Stimulated activated CD4-positive, alpha-beta T cell treated with anti-CD3 and anti-CD28 coated beads, Interleukin-12 subunit alpha, Interleukin-12 subunit beta, amount 100 ng/mL, for 24 hours (primary cell): ENCODE measurements at places on chromosomes 5 and 9.

GRCh38 chr5:154366353-154366752 lies 79.4 kb upstream of the SAP30L start:
- DNase-seq = no peak

DNA sequence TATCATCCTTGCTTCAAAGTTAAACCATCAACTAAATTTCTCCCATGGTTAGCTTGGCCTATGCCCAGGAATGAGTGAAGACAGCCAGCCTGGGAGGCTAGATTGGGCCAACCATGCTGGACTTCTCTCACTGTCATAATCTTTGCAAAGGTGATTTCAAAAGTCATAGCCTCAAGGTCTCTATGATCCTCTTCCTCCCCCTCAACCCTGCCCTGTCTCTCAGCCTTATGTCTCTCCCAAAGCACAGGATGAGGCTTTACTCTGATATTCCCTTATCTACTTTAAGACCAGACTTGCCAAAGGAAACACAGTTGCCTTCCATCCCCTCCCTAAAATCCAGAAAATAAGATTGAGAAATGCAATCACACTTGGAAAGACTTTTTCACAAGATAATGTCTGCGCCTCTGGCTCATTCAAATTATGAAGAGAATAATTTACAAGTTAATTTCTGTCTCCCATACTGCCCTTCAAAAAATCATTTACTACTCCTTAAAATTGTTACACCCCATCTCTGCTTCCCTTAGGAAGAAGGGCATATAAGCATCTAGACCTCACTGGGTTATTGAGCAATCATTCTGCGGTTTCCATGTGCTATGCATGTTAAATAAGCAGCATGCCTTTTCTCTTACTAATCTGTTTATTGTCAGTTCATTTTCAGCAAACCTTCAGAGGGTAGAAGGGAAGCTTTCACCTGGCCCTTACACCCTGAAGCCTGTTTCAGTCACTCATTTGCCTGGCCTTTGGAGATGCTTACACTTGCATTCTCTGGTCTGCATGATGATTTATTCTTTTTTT lies 113.8 kb upstream of the ANKRD55 start:
- no peak for DNase-seq

GRCh38 chr5:150188146-150188842 lies 1.6 kb upstream of the SLC6A7 start:
- DNase-seq = no peak

DNA sequence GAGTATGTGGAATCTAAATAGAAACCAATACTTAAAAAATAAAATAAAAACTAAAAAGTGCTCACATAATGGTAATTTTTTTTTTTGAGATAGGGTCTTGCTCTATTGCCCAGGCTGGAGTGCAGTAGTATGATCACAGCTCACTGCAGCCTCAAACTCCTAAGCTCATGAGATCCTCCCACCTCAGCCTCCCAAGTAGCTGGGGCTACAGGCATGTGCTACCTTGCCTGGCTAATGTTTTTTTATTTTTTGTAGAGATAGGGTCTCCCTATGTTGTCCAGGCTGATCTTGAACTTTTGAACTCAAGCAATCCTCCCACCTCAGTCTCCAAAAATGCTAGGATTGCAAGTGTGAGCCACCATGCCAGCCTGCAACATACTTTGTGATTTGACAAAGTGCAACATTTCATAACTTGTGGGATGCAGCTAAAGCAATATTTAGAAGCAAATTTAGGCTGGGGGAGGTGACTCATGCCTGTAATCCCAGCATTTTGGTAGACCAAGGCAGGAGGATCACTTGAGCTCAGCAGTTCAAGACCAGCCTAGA lies 18.4 kb downstream of the AP3B1 start:
- DNase-seq = no peak

- no peak for DNase-seq
These were observed 1283.0 kb upstream of the NUDT12 start for GRCh38 chr5:104845541-104845940.

DNA sequence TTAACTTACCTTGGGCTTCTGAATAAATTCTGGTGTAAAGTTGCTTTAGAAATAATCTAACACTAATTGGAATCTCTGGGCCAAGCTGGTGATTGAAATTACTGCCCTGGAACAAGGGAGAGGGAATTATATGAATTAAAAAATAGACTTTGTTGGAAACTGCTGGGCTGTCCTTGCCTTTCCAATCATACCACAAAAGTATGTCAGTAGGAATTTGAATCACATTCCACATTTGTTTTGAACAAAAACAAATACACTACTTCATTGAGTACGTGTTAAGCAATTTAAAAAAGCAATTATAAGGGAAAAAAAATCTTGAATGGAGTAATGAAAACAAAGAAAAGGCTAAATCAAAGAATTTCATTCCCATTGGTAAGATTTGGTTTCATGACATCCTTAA lies 102.5 kb upstream of the SREK1 start:
- DNase-seq = no peak

GRCh38 chr9:116476935-116477381 lies 210.1 kb upstream of the TRIM32 start:
- DNase-seq = no peak

GRCh38 chr9:134841180-134841904 lies 39.3 kb upstream of the FCN2 start:
- no peak for DNase-seq

DNA sequence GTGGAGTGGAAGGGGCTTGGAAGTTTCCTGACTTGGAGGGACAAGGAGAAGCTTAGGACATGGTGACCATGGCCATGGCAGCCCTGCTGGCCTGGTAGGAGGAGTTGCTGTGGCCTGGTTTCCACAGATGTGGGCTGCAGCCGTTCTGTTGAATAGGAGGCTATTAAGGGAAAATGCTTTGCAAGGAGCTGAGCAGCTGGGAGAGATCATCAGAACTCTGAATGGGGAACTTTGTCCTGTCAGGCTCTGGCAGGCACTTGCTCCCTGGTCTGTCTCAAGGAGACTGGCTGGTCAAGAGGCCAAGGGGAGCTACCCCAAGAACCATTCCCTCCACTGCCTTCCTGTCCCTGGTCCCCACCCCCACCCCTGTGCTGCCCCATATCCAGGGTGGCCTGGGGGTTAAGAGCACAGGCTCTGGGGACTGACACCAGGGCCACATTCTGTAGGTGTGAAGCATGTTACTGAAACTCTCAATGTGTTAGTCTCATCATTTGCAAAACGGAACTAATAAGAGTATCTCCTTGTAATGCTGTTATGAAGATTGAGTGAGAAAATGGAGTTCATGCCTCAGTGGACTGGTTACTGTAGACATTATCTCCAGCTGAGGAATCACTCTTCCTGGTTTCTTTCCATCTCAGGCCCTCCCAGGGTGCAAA lies 84.0 kb upstream of the ARAP3 start:
- DNase-seq = no peak

DNA sequence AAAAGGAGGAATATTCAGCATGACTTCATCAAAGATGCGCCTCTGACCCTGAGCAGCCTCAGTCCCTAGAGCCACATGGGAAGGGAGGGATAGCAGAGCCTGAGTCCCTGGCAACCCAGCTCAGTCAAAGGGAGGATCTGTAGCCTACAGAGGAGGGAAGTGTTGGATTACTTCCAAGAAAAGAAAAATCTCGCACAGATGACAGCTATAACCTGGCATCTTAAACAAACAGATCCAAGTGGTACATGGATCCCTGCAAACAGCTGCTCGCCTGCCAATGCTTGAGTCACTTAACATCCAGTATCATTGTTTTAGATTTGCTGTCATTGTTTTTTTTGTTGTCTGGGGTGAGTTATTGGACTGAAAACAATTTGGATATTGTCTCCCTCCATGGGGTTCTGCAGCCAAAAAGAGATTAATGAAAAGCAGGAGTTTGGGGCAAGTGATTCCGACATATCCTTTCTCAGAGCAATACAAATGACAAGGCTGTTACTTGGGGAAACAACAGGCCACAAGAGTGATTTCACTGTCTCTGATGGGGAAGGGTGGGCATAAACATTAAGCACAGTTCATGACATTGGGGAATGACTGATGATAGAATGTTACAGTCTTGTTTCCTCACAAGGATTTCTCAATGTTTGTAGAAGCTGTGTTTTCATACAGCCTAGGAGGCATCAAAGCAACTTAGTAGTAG lies 153.5 kb upstream of the KIF2A start:
- DNase-seq = no peak

GRCh38 chr5:170293273-170293672 lies 4.3 kb downstream of the LCP2 start:
- DNase-seq = no peak

DNA sequence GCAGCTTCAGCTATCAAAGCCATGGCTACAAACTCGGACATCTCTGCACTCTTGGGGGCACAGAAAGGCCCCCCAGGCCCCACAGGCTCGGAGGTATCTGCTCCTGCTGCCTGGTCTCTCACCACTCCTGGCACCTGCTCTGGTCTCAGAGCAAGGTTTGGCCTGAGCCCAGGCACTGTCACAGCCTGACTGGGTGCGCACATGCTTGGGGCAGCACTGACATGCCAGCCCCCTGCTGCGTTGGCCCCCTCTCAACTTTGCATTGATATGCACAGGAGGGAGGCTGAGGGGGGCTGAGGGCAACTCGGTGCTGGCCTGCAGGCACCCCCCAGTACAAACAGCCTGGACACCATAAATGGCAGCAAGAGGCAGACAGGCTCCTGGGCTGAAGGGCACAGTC lies 27.1 kb upstream of the GHR start:
- no peak for DNase-seq

DNA sequence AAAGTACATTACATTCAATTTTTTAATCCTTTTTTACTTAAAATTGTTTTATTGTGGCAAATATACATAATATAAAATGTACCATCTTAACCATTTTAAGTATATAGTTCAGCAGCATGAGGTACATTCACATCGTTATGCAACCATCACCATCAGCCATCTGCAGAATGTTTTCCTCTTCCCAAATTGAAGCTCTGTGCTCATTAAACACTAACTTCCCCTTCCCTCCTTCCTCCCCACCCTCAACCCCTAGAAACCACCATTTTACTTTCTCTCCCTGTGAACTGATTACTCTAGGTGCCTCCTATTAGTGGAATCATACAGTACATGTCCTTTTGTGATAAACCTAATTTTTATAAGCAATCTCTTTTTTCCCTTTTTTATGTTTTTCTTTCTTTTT lies 15.6 kb downstream of the TEX53 start:
- DNase-seq = no peak

- DNase-seq = no peak
These were observed 75.3 kb upstream of the PJA2 start for GRCh38 chr5:109485030-109485429.

- no peak for DNase-seq
These were observed 47.6 kb upstream of the EXOC3 start for GRCh38 chr5:395156-395920.

GRCh38 chr5:111068213-111068612 lies 3.3 kb upstream of the TSLP start:
- no peak for DNase-seq

GRCh38 chr5:43352131-43352530 lies 38.9 kb upstream of the HMGCS1 start:
- DNase-seq = no peak

DNA sequence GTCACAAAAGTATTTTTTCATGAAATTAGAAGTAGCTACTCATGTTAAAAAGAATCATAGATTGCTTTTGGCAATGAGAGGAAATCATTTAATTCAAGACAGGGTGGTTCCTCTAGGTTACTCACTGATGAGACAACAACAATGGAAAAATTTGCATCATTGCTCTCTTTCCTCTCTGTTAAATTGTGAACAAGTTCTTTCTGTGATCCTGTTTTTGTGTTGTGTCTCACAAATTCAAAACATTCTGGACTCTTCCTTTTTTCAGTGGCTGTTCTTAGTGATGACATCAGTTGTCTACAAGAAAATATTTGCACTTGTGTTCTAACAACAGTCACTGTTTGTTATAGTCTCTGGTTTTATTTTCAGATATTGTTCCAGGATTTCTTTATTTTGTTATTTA lies 95.3 kb downstream of the XRCC4 start:
- DNase-seq = no peak

- no peak for DNase-seq
These were observed 22.6 kb downstream of the TGFBR1 start for GRCh38 chr9:99127356-99128132.

DNA sequence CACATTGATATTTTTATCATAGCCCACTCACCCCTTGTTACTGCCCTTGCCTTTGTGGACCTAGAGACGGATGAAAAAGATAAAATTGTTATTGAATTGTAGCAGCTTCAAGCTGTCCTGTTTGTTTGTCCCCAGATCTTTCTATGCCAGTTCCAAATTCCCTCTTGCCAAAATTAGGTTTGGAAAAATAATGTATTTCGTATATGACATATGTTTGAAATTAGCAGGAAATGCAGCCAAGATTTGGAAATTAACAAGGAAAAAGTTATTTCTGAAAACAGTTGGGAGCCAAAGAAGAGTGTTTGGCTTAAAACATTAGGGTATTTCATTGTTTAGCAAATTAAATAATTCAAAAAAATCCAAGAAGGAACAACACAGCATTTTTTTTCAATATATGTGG lies 33.5 kb downstream of the SPATA31D1 start:
- no peak for DNase-seq

DNA sequence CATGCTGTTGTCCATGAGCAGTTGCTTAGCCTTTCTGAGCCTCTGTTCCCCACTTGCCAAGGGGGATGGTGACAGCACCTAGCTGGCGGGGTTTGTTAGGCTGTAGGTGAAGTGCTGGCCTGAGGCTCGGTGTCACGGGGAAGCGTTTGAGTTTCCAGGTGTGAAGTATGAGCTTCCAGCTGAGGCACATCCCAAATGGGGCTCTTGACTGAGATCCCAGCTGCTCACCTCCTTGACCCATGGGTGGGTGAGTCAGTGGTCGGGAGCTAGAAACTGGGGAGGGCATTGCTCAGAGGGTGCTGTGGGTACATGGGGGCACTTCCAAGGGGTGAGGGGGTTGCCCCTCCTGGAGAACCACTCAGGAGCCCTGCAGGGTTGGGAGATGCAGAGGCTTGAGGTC lies 26.4 kb upstream of the RNF130 start:
- DNase-seq = no peak

DNA sequence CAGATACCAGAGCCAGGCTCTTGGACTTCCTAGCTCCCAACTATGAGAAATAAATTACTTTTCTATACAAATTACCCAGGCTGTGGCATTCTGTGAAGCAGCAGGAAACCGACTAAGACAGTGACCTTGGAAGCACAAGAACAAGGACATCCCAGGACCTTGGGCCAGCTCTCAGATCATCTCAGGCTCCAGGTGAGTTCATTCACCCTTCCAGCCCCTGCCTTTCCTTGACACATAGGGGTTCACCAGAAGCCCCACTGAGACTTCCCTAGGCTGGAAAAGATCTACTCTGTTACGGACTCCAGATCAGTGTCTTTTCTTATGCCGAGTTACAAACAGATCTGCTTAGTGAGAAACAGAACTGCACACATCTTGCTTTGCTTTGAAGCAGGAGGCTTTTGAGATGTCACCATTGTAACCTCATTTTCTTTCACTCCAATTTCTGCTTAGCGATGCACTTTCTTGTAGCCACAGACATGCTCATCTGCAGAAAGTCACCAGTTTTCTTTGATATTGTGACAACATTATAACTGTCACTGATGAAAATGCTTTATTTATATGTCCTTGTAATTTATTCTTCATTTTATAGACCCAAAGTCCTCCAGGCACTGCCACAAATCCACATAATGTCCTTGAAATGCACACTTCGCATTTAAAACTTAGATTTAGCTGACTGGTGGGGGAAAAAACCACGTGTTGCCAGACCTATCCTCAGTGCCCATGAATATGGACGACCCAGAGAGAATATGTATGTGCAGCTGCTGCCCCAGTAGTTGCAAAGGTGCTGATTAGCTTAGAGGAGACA lies 8.1 kb downstream of the CD180 start:
- no peak for DNase-seq
